ENCODE measurements at places on chromosomes 12 and 14.

DNA sequence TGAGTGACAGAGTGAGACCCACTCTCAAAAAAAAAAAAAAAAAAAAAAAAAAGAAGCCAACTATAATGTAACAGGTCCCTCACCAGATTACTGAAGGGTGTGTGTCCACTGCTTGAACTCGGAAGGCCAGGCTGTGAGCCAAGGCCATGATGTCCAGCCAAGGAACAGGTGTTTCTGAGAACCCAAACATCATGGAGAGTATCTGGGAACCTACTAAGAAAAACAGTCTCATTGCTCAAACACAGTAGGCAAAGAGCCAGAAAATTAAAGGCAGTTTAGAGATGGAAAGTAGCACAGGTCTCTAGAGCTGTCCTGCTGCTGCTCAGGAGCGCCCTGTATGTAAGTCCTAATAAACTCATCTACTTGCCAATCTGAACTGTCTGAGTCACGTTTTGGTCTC, 12.5 kb upstream of the MAP4K5 start:
- DNase-seq: no peak

- no peak for DNase-seq
These were observed 908.5 kb upstream of the ATXN7L3B start for GRCh38 chr12:73629171-73629570.

GRCh38 chr14:75389679-75390078, 38.1 kb upstream of the JDP2 start:
- DNase-seq: no peak

DNA sequence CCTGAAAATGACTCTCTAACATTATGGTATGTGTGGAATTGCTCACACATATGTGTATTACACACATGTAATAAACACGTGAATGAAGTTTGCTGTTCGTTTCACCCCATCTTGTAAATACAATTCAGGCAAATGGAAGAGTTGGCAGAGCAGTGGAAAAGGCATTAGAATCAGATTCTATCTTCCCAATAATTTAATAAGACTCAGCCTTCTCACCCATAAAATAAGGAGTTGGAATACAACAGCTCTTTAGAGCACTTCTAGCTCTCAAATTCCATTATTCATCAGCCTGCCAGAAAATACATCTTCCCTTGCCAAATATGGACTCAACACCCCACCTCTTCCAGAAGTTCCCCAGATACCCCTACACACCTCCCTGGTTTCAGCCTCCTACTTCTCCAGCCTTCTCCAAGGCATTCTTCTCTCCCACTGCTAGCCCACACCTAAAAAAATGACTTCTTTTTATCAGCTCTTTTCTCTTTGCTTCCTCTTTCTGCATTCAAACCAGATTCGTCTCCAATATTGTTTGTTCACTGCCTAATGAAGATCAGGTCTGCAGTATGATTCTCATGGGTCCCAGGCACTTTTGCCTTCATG, 66.2 kb upstream of the DYRK2 start:
- DNase-seq: no peak

GRCh38 chr12:80195074-80195726, 95.9 kb downstream of the OTOGL start:
- DNase-seq: no peak

- no peak for DNase-seq
These were observed 192.2 kb downstream of the PRKD1 start for GRCh38 chr14:29735459-29735858.

- peak; percentile 70 for DNase-seq
These were observed 6.9 kb downstream of the C12orf75 start for GRCh38 chr12:105337391-105337790.

- no peak for DNase-seq
These were observed 1.7 kb upstream of the TNS2 start for GRCh38 chr12:53048033-53048779.

GRCh38 chr12:1529228-1529861, 65.0 kb downstream of the FBXL14 start:
- no peak for DNase-seq

- DNase-seq: no peak
These were observed 92.1 kb downstream of the NINJ2 start for GRCh38 chr12:570921-571794.

GRCh38 chr12:80373666-80374065, 70.4 kb upstream of the PTPRQ start:
- no peak for DNase-seq
